ENCODE measurements at places on chromosomes 16 and 17.

DNA sequence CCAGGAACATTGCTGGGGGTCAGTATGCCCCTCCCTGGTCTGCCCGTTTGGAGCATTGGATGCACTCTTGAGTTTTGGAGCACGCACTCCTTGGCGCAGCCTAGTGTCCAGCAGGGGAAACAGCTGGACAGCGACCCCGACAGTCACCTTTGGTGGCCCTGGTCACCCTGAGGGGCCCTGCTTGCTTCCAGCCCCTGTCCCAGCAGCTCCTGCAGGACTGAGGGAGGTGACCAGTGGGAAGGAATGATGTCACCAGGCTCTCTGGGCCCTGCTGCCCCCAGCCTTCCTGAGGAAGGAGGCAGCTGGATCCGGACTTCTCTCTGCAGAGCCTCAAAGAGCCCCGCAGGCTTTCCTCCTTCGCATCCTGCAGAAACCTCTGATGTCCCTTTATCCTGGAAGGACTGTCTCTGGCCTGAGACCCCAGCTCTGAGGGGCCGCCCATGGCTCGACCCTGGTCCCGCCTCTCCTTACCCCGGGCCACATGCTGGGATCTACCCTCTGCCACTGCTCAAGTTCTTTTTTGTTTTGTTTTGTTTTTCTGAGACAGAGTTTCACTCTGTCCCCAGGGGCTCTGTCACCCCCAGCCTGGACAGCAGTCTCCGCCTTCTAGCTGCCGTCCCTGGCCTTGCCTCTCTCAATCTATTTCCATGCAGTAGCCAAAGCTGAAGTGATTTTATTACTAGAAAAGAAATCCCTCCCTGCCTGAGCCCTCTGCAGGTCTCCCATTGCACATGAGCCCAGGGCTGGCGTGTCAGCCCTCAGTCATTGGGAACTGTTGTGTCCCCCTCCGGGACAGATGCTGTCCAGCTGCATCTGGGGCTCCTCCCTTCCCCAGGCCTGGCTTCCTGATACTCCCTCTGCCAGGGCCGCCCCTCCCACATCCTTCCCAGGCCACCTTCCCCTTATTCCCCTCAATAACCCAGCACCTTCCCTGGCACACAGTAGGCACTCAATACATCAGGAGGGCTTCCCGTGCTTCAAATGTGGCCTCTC lies 11.6 kb downstream of the ZSCAN10 start:
- no peak for DNase-seq

DNA sequence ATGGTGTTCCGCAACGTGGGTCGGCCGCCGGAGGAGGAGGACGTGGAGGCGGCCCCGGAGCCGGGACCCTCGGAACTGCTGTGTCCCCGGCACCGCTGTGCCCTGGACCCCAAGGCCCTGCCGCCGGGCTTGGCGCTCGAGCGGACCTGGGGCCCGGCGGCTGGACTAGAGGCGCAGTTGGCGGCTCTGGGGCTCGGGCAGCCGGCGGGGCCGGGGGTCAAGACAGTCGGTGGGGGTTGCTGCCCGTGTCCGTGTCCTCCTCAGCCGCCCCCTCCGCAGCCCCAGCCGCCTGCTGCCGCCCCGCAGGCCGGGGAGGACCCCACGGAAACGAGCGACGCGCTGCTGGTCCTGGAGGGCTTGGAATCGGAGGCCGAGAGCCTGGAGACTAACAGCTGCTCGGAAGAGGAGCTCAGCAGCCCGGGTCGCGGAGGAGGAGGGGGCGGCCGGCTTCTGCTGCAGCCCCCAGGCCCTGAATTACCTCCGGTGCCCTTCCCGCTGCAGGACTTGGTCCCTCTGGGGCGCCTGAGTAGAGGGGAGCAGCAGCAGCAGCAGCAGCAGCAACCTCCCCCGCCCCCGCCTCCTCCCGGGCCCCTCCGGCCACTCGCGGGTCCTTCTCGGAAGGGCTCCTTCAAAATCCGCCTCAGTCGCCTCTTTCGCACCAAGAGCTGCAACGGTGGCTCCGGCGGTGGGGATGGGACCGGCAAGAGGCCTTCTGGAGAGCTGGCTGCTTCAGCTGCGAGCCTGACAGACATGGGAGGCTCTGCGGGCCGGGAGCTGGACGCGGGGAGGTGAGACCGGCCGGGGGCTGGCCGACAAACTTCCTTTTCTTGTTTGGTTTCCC lies 821 bp downstream of the SOCS7 start:
- DNase-seq = peak; percentile 12

- DNase-seq = peak; percentile 43
These were observed 61.5 kb downstream of the MYOCD start for GRCh38 chr17:12727076-12727760.

DNA sequence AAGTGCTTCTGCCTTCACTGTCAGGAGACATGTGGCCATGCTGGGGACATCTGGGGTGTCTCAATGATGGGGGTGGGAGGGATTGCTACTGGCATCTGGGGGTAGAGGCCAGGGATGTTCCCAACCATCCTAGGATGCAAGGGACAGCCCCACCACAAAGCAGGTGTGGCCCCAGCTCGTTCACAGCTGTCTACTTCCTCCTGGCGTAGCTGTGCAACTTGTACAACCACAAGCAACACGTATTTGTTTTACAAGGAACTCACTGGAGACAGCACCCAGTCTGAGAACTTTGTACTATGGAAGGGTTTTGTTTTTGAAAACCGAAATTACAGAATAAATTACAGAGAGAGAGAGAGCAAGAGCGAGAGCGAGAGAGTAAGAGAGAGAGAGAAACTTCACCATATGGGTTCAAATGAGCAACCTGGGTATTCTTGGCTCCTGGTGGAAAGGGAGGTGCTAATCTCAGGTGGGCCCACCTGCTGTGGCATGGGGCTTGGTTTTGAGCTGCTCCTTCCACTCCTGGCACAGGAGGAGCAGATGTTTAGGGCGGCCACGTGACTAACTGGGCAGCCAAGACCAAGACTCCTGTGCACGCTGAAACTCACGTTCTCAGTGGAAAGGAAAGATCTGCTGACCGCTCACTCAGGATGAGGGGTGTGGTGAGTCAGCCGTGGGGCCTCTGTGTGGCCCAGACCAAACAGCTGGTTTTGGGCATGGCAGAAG lies 17.5 kb upstream of the TNFRSF13B start:
- DNase-seq = no peak

DNA sequence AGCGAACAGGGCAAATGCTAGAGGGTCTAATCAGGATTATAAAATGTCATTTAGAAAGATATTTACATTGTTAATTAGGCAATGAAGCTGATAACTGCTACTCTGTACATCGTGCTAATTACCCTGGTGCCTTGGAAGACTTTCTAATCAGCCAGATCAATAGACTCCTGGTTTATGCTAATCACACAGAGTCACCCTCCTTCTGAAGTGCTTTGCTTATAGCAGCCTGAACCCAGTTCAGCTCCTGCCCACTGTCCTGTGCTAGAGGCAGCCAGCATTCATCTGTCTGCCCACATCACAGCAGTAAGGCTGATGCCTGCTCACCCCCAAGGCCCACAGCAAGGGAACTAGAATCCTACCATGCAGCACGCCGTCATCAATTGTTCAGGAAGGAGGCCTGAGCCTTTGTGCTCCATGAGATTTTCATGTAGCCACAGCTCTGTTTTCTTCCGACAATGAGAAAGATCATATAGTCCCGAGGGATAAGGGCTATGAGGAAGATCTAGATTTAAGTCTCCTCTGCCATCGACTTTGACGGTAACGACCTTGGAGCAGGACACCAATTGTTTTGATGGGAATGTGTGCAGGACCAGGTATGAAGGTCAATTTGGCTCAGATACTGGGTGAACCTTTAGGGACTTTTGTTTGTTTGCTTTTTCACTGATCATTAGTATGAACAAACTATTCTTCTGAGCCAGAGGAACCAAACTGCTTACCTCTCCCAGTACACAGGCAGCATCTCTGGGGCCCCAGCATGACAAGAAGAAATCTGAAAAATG lies 12.5 kb upstream of the LYRM9 start:
- DNase-seq = no peak

DNA sequence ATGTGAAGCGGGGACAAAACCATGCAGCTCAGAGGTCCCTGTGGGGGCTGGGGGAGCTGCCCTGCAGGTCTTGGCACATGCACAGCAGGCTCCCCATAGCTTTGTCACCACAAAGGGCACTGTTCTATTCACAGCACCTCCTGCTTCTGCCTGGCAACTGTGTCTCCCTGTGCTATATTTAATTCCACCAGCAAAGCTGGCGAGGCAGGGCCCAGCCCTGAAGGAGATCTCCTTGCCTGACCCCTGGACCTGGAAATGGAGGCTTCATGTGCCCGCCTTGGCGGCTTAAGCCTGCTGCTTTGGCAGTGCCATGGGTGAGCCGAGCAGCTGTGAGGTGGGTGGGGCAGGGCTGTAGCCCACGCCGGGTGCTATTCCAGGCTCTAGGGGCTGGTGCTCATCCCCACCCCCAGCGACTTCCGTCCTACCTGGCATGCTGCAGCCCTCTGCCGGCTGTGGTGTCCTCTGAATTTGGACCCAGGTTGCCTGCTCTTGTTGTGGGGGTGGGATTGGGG lies 6.8 kb downstream of the LDHD start:
- DNase-seq = no peak

DNA sequence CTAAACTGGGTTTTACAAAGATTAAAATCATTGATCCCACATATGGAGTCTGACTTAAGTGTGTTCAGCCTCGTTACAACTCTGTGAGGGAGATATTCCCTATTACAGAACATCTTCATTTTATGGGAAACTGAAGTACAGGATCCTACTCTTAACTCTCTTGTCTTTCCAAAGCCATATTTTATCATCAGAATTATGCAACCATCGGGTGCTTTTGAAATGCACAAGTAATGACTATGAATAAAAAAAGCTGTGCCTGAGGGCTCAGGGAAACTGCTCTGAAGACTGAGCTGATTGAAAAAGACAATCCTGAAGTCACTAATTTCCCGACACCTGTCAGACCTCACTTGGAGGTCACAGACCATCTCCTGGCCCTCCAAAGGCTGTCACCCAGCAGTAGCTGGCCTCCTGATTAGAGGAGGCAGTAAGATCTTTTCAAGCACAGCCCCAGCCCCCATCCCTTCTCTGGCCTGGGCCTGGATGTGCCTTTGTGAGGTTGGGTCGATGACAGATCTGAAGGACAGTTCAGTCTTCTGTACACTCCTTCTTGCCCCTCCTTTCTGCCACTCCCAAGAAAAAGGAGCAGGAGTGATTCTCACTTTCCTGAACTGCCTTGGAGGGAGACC lies 5.6 kb downstream of the AKAP1 start:
- no peak for DNase-seq

DNA sequence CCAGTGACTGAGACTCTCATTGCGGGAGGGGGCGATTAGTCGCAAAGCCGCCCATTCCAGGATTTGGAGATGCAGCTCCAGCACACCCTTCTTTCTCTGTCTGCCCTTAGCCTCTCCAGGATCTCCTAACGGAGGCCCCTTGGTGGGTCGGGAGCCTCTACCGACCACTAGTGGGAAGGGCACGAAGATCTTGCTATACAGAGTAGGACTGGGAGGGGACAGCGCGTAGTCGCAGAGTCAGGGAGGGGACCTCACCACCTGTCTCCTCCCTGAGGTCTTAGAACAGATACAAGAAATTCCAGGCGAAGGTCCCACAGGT lies 588 bp upstream of the SMTNL2 start:
- DNase-seq = no peak

- DNase-seq = no peak
These were observed 180.9 kb downstream of the AIPL1 start for GRCh38 chr17:6254036-6254435.

GRCh38 chr17:19568016-19568350 lies 34.3 kb downstream of the SLC47A1 start:
- DNase-seq = no peak

- no peak for DNase-seq
These were observed 955 bp downstream of the HOXB13 start for GRCh38 chr17:48727415-48728175.

DNA sequence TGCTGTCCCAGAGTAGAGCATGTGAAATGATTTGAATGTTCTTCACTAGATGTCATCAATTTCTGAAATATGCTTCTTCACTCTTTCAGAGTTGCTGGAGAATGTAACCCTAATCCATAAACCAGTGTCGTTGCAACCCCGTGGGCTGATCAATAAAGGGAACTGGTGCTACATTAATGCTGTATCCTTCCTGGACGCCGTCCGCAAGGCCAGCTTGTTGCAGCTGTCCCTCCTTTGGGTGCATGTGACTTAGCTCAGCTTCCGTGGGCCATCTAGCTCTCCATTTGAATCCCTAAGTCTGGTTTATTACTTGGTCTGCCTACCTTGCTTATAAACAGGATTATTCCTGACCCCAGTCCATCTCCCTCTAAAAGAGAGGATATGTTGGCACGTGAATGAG lies 58.8 kb downstream of the USP10 start:
- DNase-seq = no peak

DNA sequence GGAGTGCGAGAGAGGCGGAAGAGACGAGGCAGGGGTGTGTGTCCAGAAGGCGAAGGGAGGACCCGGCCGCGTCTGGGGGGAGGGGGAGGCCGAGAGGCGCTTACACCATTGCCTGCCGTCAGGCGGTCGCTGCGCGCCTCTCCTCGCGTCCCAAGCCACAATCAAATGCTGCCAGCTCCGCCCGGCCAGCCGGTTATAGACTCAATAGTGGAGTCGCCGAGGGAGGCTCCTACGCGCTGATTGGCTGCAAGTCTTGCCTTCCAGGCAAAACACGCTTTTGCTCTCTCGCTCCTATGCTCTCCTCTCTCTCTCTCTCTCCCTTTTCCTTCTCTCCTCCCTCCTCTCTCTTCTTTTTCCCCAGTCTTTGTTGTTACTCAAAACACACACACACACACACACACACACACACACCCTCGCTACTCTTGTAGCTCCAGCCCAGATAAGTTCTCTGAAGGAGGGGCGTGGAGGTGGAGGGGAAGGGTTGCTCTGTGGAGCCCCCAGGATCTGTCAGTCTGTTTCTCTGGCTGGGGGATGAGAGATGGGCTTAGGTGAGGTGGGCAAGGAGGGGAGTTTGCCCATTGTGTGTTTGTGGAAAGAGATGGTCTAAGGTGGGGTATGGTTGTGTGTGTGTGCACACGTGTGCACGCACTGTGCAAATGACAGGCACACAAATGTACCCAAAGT lies at the start of gene DLX3:
Gene DLX3 (minus strand): TSS at position 170 of the 684 bp plus-strand sequence. CDS start 226 bp downstream, outside the sequence.
- peak; percentile 59 for DNase-seq

DNA sequence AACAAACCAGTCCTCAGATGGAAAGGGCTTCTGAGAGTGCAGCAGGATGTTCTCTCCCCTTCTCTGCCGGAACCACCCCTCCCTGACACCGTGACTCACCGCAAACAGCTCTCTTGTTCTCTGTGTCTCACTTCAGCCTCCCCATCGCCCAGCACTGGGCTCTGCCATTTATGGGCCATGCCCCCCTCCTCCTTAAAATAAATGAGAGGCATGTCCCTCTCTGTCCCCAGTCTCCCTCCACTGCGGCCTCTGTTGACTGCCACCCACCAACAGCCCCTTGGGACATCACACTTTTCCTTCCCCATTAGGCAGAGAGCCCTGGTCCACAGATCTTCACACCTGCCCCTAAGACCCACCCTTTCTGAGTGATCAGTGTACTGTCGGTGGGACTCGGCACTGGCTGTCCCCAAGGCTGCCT lies 6.3 kb downstream of the CCDC102A start:
- DNase-seq = peak; percentile 76

Measured in fibroblast of lung (primary cell).